ENCODE measurements at places on chromosomes 12 and 14.

GRCh38 chr12:46087916-46088439, 97.6 kb upstream of the SCAF11 start:
- DNase-seq, result no peak

DNA sequence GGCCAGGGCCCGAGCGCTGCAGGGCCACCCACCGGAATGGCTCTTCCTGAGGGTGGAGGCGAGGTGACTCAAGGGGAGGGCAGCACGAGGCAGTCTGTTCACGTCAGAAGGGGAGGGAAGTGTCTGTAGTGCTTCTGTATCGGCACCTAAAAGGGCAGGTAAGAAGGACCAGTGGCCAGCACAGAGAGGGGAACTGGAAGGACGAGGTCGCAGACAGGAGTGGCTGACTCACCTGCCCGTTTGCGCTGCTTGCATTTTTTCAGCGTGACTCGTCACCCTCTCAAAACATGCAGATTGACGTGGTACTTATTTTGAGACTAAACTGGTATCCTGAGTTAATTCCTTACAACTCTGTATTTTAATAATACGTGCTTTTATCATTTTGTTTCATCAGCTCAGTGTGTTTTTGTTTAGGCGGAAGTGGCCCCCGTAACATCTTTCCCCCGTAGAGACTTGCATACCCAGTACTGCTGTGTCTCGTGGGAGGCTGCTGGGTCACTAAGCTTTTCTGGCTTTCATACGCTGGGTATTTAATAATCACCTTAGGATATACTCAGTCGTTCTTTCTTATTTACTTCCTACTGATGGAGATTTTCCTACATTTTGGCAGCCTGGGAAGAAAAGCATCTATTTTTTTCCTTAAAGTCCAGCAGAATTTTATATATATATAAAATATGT, 26.4 kb downstream of the SFSWAP start:
- DNase-seq, result no peak

GRCh38 chr12:92107621-92108131, 38.0 kb downstream of the BTG1 start:
- DNase-seq, result no peak

DNA sequence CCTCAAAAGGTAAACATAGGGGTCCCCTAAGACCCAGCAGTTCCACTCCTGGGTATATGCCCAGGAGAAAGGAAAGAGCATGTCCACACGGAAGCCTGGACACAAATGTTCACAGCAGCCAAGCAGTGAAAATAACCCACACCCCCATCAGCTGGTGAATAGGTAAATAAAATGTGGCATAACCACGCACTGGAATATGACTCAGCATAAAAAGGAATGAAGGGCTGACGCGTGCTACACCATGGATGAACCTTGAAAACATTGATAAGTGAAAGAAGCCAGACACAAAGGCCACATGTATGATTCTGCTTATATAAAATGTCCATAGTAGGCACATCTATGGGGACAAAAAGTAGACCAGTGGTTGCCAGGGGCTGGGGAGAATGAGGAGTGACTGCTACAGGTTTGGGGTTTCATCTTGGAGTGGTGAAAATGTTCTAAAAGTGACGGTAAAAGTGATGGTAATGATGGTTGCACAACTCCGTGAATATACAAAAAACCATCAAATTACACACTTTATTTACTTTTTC, 3.8 kb upstream of the SCARB1 start:
- DNase-seq, result no peak

DNA sequence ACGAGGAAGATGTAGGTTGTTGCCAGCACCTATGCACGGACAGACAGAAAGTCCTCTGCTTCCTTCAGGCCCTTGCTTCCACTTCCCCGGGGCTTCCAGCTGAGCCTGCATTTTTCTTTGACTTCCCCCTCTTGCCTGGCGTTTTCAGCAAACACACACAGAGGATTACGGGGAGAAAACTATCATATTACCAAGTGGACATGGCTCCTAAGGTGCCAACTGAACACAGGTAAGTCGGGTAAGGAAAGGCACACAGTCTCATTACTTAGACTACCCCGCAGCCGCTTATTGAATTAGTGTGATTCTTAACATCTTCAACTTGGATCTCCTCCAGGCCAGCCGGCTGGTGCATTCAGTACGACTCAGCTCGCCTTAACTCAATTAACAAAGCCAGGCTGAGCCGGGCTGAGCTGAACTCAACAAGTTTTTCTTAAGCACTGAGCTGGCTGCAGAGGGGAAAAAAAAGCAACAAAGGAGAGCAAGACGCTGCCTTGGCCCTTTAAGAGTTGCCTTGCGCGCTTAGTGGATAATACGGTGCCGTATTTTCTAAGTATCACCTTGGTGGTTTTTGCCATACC, 19.2 kb upstream of the MAP1LC3B2 start:
- no peak for DNase-seq

DNA sequence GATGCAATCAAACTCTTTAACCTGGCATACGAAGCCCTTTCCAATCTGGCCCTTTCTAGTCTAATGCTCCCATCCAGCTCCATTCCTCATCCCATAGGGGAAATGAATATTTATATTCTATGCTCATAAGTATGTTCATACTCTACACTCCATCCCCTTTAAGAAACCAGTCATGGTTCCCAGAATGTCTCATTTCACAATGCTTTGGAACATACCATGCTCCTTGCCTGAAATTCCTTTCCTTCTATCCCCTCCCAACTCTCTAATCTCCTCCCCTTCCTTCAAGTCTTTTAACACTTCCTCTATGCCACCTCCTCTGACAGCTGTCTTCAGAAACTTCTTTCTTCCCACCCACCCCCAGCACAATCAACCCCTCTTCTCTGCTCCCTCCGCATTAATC, 207.0 kb upstream of the CAND1 start:
- DNase-seq, result no peak

GRCh38 chr12:48996794-48997718, 2.1 kb downstream of the DDN start:
- peak; percentile 55 for DNase-seq

DNA sequence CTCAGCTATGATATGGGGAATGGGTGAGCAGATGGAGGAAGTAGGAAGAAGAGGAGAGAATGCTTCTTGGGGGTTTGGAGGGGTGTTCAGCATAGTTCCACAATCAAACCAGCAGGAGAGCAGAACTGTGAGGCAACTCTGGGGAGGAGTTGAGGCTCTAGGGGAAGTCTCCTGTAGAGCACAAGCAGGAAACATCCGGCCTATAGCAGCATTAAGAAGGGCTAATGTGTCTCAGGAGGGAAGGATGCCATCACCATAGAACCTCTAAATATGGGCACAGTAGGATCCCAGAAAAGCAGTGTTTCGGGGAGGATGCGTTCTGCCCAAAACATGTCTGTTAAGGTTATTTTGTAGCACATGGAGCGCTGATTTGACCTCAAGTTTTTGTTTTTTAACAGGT, 8.4 kb upstream of the SALL2 start:
- DNase-seq, result no peak

GRCh38 chr14:61335049-61335448, 13.7 kb downstream of the PRKCH start:
- peak; percentile 55 for DNase-seq

DNA sequence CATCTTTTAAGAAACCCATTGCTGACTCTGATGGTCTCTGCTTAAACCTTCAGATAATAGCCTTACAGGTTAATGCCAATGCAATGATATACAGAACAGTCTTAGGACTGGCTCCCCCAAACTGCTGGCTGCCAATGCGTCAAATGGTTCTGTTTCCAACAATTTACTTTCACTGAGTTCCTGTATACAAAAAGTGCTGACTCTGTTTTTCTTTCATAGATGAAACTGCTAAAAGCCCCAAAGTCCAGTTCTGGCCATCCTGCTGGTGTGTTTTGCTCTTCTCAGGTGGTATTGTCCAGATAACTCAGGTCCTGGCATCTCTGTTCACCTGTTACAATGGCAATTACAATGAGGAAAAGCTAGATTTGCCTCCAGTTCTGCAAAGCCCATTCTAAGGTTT, 326.9 kb downstream of the GRIN2B start:
- DNase-seq, result no peak

- DNase-seq, result no peak
Observed at GRCh38 chr14:33057585-33057984, 118.9 kb downstream of the NPAS3 start.

GRCh38 chr12:61846765-61847164, 413.4 kb upstream of the USP15 start:
- DNase-seq, result no peak

DNA sequence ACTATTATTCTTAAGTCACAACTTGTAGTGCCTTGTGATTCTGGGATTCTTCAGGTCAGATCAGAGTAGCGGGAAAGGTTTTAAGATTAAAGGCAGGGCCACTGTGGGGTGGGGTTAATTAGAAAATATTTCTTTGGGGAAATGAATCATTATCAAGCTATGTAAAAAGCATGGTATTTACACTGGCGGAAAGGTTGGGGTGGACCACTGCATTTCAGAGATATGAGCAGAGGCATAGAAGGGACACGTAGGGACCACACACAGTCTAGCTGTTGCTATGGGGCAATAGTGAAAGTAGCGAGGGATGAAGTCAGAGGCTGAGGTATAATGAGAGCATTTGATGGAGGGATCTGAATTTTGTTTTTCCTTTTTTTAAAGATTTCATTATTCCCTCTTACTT, 31.7 kb upstream of the KCNH3 start:
- DNase-seq, result no peak

DNA sequence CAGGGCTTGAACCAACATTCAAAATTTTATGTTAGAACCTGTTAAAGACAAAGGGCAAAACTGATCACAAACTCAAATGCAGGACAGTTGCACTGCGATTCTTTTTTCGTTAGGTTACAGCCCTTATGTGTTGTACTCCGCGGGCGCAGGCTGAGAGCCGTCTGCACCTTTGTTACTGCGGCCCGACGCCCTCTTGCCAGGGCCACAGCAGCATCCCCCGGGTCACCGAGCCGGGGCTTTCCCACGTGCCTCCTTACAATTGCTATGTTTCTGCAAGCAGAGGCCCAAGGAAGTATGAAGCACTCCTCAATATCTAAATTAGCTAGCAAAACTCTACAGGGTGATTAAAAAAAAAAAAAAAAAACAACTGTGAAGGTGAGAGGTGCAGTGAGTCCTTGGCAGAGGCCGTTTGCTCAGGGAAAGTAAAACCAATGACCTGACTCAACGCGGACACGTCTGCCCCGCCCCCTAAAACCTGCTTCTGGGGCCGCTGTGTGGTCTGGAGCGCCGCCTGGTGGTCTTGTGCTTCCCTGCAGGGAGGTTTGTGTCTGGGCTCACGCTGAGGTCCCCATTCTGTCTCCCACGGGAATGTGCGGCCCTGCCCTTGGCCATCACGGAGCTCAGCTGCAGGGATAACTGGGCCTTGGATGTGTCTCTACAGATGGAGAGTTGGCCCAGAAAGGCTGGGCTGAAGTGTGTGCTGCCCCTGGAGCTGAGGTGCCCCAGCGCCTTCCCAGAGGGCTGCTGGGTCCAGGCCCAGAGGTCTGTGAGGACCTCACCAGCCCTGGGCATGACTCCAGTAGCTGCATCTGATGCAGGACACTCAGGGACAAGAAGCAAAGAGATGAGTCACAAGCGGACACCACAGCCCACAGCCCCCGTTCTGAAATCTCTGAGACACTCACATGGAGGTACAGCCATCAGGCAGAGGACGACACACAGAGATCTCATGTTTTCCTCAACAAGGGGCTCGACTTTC, 418.5 kb downstream of the TMEM121 start:
- DNase-seq, result peak; percentile 71

DNA sequence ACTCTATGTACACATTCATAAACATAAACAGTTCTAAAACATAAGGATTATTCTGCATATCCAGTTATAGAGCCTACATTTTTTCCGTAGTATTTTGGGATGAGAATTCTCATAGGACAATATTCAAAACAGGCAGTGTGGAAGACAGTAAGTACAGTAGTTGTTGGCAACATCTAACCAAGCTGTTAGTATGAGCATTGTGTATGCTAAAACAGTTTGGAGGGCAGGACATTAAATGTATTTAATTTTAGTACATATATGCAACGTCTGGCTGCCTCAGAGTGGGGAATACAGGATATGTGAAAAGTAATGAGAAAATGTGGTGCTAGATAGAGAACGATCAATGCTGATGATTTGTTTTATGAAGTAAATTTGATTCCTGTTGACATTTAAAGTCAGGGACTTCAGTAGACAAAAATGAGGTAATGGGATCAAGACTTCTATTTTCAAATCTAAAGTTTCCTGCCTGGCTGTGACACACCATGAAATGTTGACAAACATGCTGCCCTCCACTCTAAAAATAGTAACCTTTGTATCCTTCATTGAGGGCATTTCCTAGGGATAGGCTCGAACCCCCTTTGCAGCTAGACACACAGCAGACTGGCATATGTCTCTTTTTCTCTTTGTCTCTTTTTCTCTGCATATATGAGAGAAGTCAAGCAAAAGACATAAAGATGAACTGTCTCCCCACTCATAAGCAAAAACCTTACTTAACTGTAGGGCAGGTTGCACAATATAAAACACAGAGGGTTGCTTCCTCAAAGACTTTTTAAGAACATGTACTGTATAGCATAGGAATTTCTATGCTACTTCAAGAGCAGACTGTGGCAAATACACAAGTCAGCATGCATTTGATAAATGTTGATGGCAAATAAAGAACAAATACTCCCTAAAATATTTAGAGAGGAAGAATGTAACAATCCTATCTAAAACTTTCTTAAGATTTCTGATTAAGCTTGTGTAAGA, 75.5 kb upstream of the GTF2A1 start:
- DNase-seq, result no peak

- DNase-seq, result no peak
Observed at GRCh38 chr12:119835068-119835467, 42.1 kb downstream of the CIT start.
